Activated T-helper 1 cell treated with anti-CD3 and anti-CD28 coated beads, Interleukin-12 subunit alpha, Interleukin-12 subunit beta, Interleukin-2, Interleukin-4 antibody, amounts not matched to agents 30 ng/mL and 10 ng/mL and 1 ng/mL, durations not matched to agents 14 hours and 24 hours and 36 hours (primary cell): ENCODE measurements at places on chromosomes 6 and 20. TPM values are rescaled to one million over a fixed set of nuclear protein-coding genes. Genes with fewer than 3 reads are reported as not detected.

DNA sequence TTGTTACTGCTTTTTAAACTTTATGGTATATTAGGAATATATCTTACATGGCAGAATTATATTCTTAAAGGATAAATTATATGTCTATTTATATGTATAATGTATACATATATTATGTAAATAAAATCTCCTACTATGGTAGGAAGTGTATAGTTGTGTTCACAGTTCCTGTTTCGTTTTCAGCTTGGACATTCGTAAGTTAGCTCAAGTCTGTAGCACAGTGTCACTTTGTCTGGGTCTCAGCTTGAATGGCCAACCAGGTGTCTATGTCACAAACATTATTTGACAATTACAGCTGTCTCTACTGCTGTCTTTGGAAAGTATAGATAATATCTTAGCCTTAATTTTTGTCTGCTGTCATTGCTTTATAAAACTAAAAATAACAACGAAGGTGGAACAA lies 303.9 kb downstream of the CDKAL1 start:
- peaks cover 3% of the 10 kb centered on the region for H3K36me3 ChIP-seq
- no peaks in the 10 kb centered on the region for H3K27me3 ChIP-seq
- H3K4me3 ChIP-seq, result no peak overlapping the region
- no peak for DNase-seq

- no peaks in the 10 kb centered on the region for H3K4me1 ChIP-seq
- no peak overlapping the region for H3K4me3 ChIP-seq
- H3K27ac ChIP-seq, result no peak overlapping the region
- H3K27me3 ChIP-seq, result peaks cover 16% of the 10 kb centered on the region
- no peak for DNase-seq
Observed at GRCh38 chr20:49337357-49337756, 59.5 kb upstream of the ZNFX1 start.

GRCh38 chr6:82217018-82217586 lies 30.4 kb downstream of the IBTK start:
- no peaks in the 10 kb centered on the region for H3K4me1 ChIP-seq
- H3K27ac ChIP-seq, result no peak overlapping the region
- peaks cover 30% of the 10 kb centered on the region for H3K36me3 ChIP-seq
- DNase-seq, result no peak
- no peak overlapping the region for H3K4me3 ChIP-seq

The MRAP2 gene
- not detected in 2 replicates for total RNA-seq
